ENCODE measurements at places on chromosomes 13 and 19. TPM values are rescaled to one million over a fixed set of nuclear protein-coding genes. Genes with fewer than 3 reads are reported as not detected.

The EXOSC5 gene
- total RNA-seq = 110 TPM

The NANOS3 gene
- 3.2 TPM for total RNA-seq

The COMP gene
- total RNA-seq = 0.06 TPM

The CLIP3 gene
- 0.95 TPM for total RNA-seq
